SW480 (cell line): ENCODE measurements at places on chromosomes 16 and 17.
A peak's percentile ranks its signal among the peaks of the same experiment; 100 is the strongest.

DNA sequence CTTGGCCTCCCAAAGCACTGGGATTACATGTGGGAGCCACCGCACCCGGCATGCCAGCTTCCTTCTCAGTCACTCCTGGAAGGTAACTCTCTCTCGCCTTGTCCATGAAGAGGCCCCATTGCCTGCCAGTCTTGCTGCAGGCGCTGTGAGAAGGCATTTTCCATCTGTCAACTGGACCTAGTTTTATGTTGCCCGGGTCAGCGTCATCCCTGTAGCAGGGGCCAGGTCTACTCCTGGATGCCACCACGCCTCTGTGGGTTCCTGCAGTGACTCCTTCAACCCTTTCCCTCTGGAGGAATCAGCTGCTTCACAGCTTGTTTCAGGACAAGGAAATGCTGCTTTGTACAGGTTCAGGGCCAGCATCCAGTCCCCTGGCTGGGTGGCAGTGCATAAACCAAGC is 2.6 kb upstream of the NLRC3 start:
- DNase-seq, result peak; percentile 52

- DNase-seq, result no peak
Observed at GRCh38 chr16:74841469-74841868, 66.8 kb upstream of the FA2H start.

GRCh38 chr16:20803561-20804214 is 2.6 kb downstream of the ERI2 start:
- no peak for DNase-seq

GRCh38 chr17:32141258-32141657 is 1.0 kb upstream of the RHOT1 start:
- peak; percentile 16 for DNase-seq

GRCh38 chr17:31095236-31096105 is 694 bp downstream of the NF1 start:
- DNase-seq, result peak; percentile 41

- DNase-seq, result no peak
Observed at GRCh38 chr16:65769055-65769465, 597.4 kb upstream of the CDH5 start.
